ENCODE measurements at places on chromosomes 16 and 17.

GRCh38 chr16:87638736-87639135, 36.4 kb downstream of the JPH3 start:
- DNase-seq: no peak

- no peak for DNase-seq
These were observed 16.7 kb downstream of the CA5A start for GRCh38 chr16:87919681-87919994.

DNA sequence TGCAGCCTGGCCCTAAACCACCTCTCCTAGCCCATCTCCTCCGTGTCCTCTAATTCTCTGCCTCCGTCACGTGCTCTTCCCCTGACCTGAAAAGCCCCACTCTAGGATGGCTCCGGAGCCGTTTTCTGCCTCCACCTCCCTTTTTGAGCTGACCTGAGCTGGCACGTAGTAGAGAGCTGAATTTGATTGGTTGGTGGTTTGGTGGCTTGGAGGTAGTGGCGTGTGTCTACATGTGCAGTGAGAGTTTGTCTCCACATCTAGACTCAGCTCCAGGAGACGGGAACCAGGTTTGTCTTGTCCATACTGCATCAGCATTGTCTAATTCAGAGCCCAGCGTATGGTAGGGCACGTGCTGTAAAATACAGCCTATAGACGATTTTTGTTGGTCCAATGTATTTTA, 3.0 kb downstream of the SBK1 start:
- no peak for DNase-seq

DNA sequence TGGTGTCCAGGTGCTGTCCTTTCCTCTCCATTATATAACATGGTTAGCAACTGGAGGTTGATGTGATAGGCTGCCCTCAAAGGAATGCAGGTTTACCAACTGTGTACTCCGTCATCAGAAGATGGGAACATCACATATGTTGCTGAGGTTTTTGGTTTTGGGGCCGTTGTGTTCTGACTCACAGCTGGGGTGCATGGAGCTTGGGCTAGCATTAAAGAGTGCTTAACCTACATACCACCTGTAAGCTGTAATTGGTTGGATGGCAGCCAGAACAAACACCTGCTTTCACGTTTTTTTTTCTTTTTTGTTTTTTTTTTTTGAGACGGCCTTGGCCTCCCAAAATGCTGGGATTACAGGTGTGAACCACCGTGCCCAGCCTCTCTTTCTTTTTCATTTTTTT, 20.9 kb downstream of the TMEM11 start:
- no peak for DNase-seq

- DNase-seq: peak; percentile 66
These were observed 780 bp upstream of the DCAKD start for GRCh38 chr17:45052052-45052772.
